ENCODE measurements at places on chromosomes 3 and 15.
A peak's percentile ranks its signal among the peaks of the same experiment; 100 is the strongest.

GRCh38 chr15:68774120-68774519, 46.6 kb downstream of the ANP32A start:
- no peak for DNase-seq

DNA sequence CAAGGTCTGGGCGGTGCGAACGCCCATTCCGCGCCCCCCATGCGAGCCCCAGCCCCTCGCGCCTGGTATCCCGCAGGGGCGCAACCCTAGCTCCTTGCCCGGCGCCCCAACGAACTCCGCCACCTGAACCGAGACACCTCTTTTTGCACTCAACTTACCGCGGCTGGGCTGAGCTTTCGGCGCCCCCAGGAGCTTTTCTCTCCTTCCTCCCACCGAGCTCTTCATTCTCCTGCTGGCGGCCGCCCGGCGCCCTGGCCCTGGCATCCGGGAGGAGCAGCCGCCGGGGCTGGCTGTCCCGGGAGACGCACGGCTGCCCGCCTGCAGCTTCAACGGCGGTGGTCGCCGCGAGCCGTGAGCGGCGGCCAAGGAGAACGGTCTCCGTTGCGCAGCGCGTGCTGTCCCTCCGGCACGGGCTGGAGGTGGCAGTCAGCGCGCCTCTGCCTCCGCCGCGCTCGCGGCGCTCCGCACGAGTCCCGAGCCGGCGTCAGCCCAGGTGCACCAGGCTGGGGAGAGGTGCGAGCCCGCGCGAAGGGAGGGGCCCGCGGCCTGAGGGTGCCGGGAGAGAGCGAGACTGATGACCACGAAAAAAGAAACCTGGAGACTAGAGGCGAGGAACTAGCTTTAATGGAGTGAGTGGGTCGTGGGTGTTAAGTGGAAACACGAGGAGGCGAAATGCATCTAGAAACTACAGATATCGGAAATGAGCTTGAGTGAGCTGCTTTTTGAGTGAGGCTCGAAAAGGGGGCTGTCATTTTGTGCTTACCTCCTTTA, 621.5 kb upstream of the ZNF385D start:
- no peak for DNase-seq

- no peak for DNase-seq
These were observed 58.5 kb upstream of the CTSH start for GRCh38 chr15:79003301-79003700.

DNA sequence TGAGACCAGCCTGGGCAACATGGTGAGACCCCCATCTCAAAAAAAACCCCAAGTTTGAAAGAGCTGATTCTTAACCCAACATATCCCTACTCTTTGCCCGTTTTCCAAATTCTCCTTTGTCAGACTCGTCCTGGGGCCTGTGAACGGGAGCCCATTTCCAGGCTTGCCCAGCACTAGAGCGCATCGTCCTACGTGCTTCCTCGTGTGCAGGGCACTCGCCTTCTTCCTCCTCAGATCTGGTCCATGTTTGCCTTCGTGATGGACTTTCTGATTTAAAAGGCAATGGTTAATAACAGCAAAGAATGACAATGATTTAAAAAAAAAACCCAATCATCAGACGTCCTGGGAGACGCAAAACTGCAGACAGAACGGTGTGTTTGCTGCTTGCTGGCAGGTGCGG, 10.1 kb downstream of the MELTF start:
- no peak for DNase-seq

GRCh38 chr3:191363221-191363620, 32.9 kb upstream of the UTS2B start:
- no peak for DNase-seq

GRCh38 chr3:116186049-116186448, 259.2 kb downstream of the LSAMP start:
- DNase-seq: no peak

DNA sequence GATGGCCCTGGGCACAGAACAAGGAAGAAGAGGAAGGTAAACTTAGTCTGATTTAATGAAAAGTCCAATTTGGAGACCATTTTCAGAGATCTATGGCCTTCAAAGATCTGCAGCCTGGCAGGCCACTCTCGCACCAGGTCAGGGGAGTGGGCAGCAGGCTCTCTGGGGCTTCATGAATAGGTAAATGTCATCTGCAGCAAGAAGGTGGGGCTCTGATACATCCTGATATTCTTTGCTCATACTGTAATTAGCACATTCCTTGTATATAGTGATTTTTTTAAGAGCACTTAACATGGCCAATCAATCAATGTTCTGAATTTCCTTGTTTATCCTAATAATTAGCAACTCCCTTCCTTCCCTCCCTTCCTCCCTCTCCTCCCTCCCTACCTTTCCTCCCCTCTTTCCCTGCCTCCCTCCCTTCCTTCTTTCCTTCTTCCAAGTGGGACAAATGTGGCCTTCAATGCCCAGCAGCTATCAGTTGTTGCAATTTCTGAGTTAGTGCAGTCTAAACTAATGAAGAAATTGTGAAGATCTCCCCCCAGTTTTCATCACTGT, 86.0 kb upstream of the LIMD1 start:
- no peak for DNase-seq

- no peak for DNase-seq
These were observed 512.6 kb downstream of the MECOM start for GRCh38 chr3:169150920-169151319.

DNA sequence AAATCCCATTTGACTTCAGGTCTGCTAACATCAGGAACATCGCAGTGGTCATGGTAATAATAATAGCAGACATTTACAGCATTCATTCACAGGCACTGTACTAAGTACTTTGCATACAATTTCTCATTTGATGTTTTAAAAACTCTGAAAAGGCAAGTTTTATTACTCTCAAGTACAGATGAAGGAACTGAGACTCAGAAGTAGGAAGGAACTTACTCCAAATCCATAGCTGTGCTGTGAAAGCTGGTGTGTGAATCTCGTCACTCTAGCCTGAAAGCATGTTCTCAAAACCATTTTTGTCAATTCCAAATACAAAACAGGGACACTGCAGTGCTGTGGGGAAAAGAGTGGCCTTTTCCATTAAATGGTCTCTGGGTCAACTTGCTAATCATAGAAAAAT, 179.9 kb downstream of the FAM43A start:
- DNase-seq: no peak

DNA sequence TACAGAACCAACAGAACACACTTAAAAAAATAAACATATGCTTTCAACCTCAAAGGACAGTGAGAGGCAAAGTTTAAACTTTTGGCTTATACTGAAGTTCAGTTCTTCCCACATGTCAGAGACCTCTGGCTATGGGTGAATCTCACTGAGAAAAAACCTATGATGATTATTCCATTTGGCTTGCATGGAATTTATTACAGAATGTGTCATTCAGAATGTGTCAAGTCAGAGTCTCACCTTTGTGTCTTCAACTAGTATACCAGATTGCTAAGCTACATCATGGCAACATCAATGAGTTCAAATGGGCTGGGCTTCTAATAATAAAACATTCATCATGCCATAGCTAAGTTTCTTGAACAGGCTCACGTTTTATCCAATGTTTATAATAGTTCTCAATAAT, 987.0 kb downstream of the NTRK3 start:
- DNase-seq: no peak

DNA sequence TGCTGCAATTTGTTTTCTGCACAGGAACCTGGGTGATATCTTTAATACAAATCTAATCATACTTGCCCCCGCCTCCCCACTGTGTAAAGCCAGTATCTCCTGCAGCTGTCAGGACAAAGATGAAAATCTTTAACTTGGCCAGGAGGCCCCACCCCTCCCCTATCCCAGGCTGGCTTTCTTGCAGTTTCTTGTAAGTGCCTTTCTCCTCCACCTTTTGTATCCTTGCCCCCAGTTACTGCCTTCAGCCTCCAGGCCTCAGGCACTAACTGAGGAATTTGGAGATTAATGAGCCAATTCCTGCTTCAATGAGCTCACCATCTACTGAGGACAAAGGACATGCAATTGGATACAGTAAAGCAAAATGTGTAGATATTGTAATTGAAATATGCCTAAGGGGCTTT, 6.5 kb downstream of the GCSAM start:
- DNase-seq: no peak

- DNase-seq: no peak
These were observed 288.1 kb downstream of the ARPP21 start for GRCh38 chr3:35927441-35927840.

- no peak for DNase-seq
These were observed 81.2 kb downstream of the NEK11 start for GRCh38 chr3:131107637-131108433.

DNA sequence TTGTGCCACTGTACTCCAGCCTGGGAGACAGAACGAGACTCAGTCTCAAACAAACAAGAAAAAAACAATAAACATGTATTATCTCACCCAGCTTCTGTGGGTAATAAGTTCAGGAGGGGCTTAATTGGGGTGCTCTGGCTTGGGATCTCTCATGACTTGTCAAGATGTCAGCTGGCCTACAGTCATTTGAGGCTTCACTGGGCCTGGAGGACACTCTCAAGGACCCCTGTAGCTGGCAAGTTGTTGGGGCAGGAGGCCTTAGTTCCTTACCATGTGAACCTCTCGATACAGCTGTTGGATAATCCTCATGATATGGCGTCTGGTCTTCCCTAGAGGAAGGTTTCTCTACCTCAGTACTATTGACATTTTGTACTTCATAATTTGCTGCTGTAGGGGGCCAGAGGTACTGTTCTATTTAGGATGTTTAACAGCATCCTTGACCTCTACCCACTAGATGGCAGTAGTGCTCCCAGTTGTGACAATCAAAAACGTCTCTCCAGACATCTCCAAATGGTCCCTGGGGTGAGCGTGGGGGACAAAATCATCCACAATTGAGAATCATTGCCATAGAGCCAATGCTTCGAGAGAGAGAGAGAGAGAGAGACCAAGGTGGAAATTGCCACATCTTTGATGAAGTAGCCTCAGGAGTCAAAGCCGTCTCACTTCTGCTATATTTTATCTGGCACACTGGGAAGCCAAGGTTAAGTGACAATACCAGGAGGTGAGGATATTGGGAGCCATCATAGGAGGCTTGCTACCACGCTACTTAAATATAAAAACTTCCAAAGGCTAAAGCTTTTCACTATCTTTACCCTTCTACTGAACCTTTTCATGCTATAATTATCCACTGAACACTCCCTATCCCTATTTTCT, 23.9 kb upstream of the SLTM start:
- DNase-seq: peak; percentile 75

GRCh38 chr3:191444569-191444968, 16.4 kb upstream of the PYDC2 start:
- no peak for DNase-seq

GRCh38 chr3:24182756-24183155, 237.7 kb downstream of the NR1D2 start:
- DNase-seq: no peak
